ENCODE measurements at places on chromosomes 4 and X.

- no peak for DNase-seq
Observed at GRCh38 chrX:129981200-129981553, 1.3 kb upstream of the BCORL1 start.

DNA sequence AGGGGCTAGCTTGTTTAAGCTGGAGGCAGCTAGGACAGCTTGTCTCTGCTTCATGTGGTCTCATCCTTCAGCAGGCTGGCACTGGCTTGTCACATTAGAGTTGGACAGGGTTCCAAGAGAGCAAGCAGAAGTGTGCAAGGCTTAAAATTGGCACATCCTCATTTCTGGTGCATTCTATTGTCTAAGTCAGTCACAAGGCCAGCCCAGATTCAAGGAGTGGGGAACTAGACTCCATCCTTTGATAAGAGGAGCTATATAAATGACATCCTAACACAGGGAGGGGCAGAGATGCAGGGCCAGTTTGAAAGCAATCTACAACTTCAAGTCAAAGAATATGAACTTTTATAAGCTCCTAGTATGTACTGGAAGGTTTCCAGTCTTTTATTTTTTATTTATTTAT lies 313.2 kb downstream of the PTTG2 start:
- no peak for DNase-seq

GRCh38 chr4:11416071-11416766 lies 12.5 kb downstream of the HS3ST1 start:
- no peak for DNase-seq

DNA sequence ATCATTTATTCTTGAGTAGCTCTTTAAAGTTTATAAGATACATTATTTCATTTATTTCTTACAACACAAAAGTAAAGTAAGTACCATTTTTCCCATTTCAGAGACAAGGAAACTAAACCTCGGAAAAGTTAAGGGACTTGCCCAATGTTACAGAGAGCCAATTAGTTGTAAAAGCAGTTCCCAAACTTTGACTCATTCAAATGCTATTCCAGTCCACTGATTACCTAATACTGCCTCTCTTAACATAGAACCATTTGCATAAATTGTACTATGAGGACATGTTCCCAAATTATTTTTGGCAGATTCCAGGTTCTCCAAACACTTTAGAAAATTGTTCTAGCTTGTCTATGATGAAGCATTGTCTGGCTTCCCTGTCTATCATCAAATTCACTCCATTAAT lies 45.6 kb upstream of the GRIA3 start:
- peak; percentile 24 for DNase-seq

DNA sequence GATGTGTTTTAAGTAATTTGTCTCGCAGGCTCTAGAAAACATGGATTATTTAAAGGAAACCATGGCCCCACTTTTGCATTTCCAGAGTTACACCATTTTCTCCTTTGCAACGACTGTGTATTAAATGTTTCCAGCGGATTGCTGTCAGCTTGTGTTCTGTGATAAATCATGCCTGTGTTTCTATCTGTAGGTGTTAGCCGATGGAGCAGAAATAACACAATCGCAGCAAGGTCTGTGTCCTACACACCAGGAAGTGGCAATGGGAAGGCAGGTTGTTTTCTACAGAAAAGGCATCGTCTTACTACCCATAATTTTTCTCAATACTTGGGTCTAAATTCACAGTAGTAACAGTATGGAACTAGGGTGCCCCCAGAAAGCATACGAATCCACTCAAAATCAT lies 590.1 kb downstream of the NLGN4X start:
- no peak for DNase-seq

GRCh38 chr4:151835467-151835866 lies 74.7 kb upstream of the GATB start:
- no peak for DNase-seq

- no peak for DNase-seq
Observed at GRCh38 chr4:109682875-109683274, 20.4 kb downstream of the CASP6 start.

GRCh38 chr4:165464813-165465381 lies 86.1 kb downstream of the CPE start:
- peak; percentile 72 for DNase-seq

GRCh38 chrX:44244008-44244407 lies 99.5 kb downstream of the EFHC2 start:
- peak; percentile 50 for DNase-seq

DNA sequence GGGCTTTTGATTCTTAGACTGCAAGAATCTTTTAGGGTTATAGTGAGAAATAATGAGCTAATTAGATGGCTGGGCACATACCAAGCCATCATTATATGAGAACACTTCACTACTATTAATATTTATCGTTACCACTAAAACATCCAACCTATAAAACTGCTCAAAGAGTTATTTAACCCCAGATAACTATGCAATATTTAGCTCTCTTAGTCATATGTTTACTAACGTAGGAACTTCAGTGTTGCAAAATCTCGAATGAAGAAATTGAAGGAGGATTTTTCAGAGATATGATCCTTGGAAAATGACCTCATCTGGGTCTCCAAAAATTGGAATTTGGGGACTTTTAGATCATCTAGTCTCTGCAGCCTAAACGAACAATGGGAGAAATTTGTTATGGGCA lies 265.0 kb upstream of the RPS6KA3 start:
- DNase-seq, result peak; percentile 45

DNA sequence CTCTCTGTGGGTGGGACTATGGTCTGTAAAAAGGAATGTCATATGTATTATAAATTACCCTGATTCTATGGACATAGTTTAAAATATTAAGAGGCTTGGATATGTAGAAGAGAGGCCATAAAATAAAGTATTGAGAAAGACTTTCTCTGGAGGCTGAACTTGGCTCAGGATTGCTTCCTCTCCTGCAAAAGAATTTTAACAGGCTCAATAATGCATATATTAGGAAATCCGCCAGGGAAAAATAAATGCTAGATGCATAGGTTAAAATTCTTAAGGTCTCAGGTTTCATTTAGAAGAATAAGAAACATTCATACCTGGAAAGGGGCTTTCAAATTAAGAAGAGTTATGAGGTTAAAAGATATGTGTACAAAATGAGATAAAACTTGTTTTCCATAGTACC lies 424.3 kb downstream of the ARAP2 start:
- DNase-seq, result no peak

GRCh38 chr4:132269303-132269990 lies 879.6 kb upstream of the PCDH10 start:
- DNase-seq, result no peak

DNA sequence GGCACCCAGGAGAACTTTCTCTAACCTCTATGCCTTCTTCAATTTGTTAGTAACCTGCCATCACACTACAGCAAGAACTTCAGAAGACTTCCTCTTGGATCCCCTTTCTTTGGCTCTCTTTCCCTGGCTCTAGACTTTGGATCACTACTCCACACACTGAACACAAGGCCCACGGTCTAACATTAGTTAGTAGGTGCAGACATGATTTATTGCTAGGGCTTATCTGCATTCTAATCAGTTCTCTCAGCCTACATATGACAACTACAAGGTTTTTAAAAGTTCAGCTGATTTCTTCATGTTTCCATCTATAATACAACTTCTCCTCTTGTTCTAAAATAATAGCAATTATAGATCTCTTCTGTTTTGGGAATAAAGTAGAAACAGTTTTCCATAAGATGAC lies 209.1 kb upstream of the ANXA10 start:
- no peak for DNase-seq

GRCh38 chr4:62342346-62342745 lies 1142.2 kb downstream of the ADGRL3 start:
- no peak for DNase-seq

DNA sequence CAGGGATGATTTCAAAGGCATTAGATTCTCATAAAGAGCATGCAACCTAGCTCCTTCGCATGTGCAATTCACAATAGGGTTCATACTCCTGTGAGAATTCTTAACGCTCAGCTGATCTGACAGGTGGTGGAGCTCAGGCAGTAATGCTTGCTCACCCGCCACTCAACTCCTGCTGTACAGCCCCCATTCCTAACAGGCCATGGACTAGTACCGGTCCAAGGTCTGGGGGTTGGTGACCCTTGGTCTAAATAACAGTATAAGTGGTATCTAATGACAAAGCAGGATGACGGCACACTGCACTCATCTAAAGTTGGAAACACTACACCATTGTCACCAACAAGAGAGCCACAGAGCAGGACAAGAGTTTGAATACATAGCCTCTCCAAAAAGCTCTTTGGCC lies 28.5 kb downstream of the ADGRA3 start:
- DNase-seq, result no peak

DNA sequence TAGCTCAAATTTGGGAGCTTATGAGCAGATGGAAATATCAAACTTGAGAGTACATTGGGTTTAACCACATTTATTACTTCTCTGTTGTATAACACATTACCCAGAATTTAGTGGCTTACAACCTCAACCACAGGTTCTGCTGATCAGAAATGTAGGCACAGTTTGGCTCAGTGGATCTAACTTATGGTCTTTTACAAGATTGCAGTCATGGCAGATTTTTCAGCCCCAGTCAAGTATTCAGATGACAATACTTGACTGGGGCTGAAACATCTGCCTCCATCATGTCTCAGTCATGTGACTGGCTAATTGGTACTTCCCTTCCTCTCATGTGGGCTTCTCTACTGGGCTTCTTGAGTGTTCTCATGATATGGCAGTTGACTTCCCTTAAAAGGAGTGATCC lies 44.0 kb upstream of the ADAD1 start:
- no peak for DNase-seq

DNA sequence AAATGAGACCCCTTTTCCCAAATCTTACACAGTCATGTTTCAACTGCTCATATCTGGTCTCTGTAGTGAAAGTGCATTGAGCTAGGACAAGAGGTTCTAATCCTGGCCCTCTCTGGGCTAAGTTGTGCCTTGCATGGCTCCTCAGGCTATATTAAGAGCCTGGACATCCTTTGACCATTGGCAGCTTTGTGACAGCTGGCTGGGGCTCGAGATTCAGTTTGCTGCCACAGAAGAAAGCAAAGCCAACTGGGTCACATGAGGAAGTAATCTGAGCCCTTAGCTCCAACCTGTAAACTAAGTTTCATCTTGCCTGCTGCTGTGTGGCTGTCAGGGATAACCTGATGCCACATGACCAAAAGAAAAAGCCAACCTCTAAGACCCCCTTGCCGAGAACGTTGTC lies 51.8 kb upstream of the JADE1 start:
- no peak for DNase-seq

- DNase-seq, result no peak
Observed at GRCh38 chr4:5710065-5710960, 688 bp upstream of the EVC start.

DNA sequence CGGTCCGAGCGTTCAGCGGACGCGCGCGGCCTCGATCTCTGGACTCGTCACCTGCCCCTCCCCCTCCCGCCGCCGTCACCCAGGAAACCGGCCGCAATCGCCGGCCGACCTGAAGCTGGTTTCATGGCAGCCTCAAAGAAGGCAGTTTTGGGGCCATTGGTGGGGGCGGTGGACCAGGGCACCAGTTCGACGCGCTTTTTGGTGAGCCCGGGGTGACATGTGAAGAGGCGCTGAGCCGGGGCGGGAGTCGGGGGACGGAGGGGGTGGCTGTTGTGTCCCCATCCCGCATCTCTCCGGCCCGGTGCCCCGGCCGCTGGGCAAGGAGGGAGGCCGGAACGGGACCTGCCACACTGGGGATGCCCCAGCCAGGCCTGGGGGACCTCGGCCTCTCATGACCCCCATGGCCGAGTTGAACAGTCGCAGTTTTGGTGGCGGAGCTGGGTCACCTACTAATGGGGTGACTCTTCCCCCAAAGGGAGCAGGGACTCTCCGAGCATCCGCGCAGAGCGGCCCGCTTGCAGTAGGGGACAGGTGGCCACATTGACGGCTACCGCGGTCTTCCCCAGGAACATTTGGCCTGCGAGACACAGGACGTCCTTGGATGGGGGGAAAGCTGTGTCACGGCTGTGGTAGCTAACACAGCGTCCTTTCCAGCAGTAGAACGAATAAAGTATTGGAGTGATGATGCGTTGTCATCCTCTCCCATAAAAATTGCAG lies at the start of gene GK:
Gene GK (plus strand): TSS at position 9 of the 717 bp plus-strand sequence. CDS start 115 bp downstream, at position 124.
- DNase-seq, result no peak

DNA sequence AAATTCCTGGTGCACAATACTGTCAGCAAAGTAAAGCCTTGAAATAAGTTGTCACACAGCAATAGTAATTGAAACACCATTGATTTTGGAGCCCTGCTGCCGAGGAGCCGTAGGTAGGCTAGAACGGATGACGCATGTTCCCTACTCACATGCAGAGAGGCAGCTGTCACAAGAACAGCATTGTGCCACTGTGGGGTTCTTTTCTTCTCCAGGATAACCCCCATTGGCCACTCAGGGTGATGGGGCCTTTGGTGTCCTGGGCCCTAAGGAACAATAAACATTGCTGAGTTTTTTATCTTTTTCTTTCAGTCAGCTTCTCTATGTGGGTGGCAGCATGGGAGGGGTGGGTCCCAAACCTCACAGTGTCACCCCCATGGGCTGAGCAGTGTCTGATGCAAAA lies 542.3 kb downstream of the BCOR start:
- DNase-seq, result no peak

All from fibroblast of pulmonary artery (primary cell).